ENCODE measurements at places on chromosomes 6 and 20. TPM values are rescaled to one million over a fixed set of nuclear protein-coding genes. Genes with fewer than 3 reads are reported as not detected.

PNLDC1 gene
- 0.49 TPM for total RNA-seq

ULBP3 gene
- 17.5 TPM for total RNA-seq

PLG gene
- total RNA-seq: 0.30 TPM

HLA-DMB gene
- total RNA-seq: 0.59 TPM

CTAGE9 gene
- total RNA-seq: not detected

SLC12A5 gene
- 9.6 TPM for total RNA-seq

BEND3 gene
- total RNA-seq: 24.9 TPM

DTD1 gene
- 73.4 TPM for total RNA-seq

SAMD3 gene
- total RNA-seq: 0.73 TPM

- H3K27me3 ChIP-seq: no peaks in the 10 kb centered on the region
- H3K27ac ChIP-seq: no peak overlapping the region
- no peak for DNase-seq
- H3K36me3 ChIP-seq: no peaks in the 10 kb centered on the region
- no peak overlapping the region for H3K4me3 ChIP-seq
Observed at GRCh38 chr6:74269600-74269858, 573.5 kb downstream of the CD109 start.

DNA sequence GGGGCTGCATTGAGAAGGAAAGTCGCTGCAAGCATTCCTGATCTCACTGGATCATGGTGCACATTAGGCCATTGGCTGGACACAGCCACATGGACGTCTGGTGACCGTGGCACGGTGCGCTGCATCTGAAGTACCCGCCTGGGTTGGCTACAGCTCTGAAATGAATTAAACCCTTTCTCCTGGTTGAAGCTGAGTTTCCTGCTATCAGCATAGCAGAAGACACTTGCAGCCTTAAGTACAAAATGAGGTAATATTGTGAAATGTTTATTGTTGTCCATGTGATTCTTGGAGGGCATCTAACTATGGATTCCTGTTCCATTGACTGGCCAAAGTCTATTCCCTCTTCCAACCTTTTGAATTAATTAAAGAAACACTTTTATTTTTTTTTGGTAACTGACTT is 89.8 kb upstream of the ADTRP start:
- no peaks in the 10 kb centered on the region for H3K36me3 ChIP-seq
- no peak for DNase-seq
- no peak overlapping the region for H3K4me3 ChIP-seq
- no peaks in the 10 kb centered on the region for H3K27me3 ChIP-seq
- no peaks in the 10 kb centered on the region for H3K4me1 ChIP-seq

DNA sequence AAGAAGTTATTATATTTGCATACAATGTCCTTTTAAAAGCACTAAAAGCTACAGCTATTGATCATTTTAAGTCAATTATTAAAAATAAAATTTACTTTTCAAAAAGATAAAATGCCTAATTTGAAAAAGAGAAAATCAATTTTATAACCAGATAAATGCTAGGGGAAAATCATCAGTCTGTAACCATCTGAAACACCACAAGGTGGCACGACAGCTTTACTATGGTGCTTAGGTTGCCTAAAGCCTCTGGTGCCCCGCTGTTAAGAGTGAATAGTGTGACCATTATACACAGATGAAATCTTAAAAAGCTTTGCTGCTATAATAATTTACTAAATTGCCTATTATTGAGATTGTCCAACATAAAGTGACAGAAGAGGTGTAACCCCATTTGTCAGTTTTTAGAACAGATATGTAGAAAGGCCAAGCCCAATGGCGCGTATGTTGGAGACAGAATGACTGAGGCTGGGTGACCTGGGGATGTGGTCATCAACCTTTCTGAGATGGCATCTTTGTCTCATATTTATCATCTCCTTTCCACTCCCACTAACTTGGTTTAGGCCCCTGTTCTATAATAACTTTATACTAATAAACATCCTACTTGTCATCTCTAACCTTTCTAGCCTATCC is 100.8 kb downstream of the MOXD1 start:
- no peaks in the 10 kb centered on the region for H3K27me3 ChIP-seq
- H3K27ac ChIP-seq: no peak overlapping the region
- DNase-seq: peak; percentile 23
- peaks cover 10% of the 10 kb centered on the region for H3K36me3 ChIP-seq

DNA sequence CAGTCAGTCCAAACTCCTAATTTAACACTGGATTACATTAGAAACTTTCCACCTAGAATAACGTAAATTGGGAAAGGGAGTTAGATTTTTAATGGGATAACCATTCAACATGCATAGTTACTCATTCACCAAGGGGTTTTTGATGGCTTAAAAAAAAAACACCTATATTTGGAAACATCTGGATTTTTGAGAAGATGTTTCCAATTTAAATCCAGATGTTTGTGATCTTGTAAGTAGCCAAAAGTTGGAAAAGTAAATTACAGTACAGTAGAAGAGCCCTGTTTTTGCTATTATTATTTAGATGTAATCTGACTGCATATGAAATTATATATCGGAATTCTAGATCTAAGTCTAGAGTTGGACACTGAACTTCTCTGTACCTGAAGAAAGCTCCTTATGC is 478.2 kb downstream of the CD83 start:
- no peak for DNase-seq
- no peaks in the 10 kb centered on the region for H3K36me3 ChIP-seq
- H3K27me3 ChIP-seq: no peaks in the 10 kb centered on the region
- H3K27ac ChIP-seq: no peak overlapping the region

GRCh38 chr6:7697820-7698623 is 27.9 kb upstream of the BMP6 start:
- no peaks in the 10 kb centered on the region for H3K27me3 ChIP-seq
- no peak for DNase-seq
- no peak overlapping the region for H3K27ac ChIP-seq
- no peaks in the 10 kb centered on the region for H3K36me3 ChIP-seq
- no peak overlapping the region for H3K4me3 ChIP-seq

DNA sequence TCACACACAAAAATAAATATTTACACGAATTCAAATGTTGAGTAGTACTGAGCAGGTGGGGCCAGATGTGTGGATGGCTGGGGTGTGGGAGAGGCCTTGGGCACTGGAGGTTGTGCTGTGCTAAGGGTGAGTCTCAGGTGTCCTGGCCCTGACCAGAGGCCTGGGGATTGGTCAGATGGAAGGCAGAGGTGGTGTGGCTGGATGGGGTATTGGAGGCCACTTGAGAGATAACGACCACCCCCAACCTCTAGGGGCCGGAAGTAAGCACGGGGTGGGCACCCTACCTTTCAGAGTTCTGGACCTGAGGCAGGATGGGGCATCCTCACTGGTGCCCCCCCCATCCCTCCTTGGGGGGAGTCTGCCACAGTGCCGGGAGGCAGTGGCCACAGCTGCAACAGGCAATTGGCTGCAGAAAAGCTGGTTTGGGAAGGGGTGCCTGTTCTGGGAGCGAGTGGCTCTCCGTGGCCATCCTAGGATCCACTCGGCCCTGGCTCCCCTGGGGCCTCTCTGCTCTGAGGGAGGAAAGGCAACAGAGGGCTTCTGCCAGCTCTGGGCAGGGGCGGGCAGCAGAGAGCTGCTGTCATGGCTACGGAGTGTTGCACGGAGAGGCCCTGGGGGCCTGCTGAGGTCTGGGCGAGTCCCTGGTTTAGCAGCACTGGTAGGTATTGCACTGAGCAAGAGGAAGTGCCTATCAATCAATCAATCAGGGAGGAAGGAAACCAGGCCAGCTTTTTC is 87.6 kb downstream of the ASXL1 start:
- peaks cover 28% of the 10 kb centered on the region for H3K36me3 ChIP-seq
- peak overlapping the region; percentile 29 for H3K4me3 ChIP-seq
- H3K4me1 ChIP-seq: peaks cover 26% of the 10 kb centered on the region
- DNase-seq: no peak

- H3K27me3 ChIP-seq: no peaks in the 10 kb centered on the region
- H3K36me3 ChIP-seq: no peaks in the 10 kb centered on the region
- H3K4me1 ChIP-seq: peaks cover 28% of the 10 kb centered on the region
- H3K4me3 ChIP-seq: no peak overlapping the region
- no peak for DNase-seq
Observed at GRCh38 chr6:38151580-38152500, 332.3 kb downstream of the ZFAND3 start.

- H3K4me3 ChIP-seq: no peak overlapping the region
- DNase-seq: no peak
- no peak overlapping the region for H3K27ac ChIP-seq
- H3K27me3 ChIP-seq: no peaks in the 10 kb centered on the region
- no peaks in the 10 kb centered on the region for H3K4me1 ChIP-seq
Observed at GRCh38 chr6:128158496-128158895, 257.6 kb upstream of the THEMIS start.

GRCh38 chr20:11091511-11091910 is 417.7 kb upstream of the JAG1 start:
- no peak for DNase-seq
- peaks cover 2% of the 10 kb centered on the region for H3K36me3 ChIP-seq
- H3K27ac ChIP-seq: no peak overlapping the region

DNA sequence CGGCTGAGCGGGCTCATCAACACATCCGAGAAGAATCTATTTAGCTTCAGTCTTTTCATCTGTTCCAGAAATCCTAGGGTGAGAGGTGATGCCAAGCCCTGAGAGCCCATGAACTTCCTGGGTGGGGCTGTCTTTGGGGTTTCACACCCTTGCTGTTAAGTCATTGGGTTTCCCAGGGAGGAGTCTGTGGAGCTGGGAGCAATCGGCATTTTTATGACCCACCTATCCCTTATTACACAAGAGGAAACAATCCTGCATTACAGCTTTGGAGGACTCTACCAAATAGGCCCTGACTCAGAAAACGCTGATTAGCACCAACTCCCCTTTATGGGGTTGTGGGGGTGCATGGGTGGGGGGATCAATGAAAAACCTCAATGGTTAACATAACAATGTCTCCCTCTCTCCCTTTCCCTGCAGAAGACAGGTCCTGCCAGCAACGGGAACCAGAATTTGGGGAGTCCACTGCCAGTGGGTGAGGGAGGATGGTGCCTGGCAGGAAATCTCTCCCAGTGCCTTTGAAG is 46.3 kb downstream of the EZR start:
- peaks cover 35% of the 10 kb centered on the region for H3K36me3 ChIP-seq
- no peaks in the 10 kb centered on the region for H3K27me3 ChIP-seq
- H3K4me1 ChIP-seq: peaks cover 24% of the 10 kb centered on the region
- DNase-seq: no peak

- no peak overlapping the region for H3K27ac ChIP-seq
- no peaks in the 10 kb centered on the region for H3K27me3 ChIP-seq
- H3K36me3 ChIP-seq: peaks cover 6% of the 10 kb centered on the region
- no peaks in the 10 kb centered on the region for H3K4me1 ChIP-seq
- DNase-seq: no peak
Observed at GRCh38 chr6:69785697-69786096, 11.1 kb downstream of the LMBRD1 start.

- H3K27ac ChIP-seq: peak overlapping the region; percentile 96
- no peaks in the 10 kb centered on the region for H3K27me3 ChIP-seq
- peak overlapping the region; percentile 35 for H3K4me3 ChIP-seq
- no peak for DNase-seq
- peaks cover 9% of the 10 kb centered on the region for H3K36me3 ChIP-seq
Observed at GRCh38 chr6:150767571-150768018, 97.9 kb upstream of the MTHFD1L start.

DNA sequence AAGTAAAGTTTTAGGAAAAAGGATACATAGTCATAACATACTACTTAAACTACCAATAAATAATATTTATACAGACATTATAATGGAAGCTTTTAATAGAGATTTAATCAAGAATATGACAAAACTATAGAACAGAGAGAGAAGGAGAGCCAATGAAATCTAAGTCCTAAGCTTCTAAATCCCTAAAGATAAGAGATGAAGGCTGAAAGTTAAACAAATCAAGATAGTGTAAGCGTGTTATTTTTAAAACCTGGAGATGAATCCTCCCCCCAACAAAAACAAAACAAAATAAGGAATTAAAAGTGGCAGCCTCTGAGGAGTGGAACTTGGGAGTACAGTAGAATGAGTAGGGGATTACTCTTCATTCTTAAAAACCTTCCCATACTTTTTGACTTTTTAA is 145.9 kb downstream of the TBC1D32 start:
- no peaks in the 10 kb centered on the region for H3K4me1 ChIP-seq
- H3K36me3 ChIP-seq: no peaks in the 10 kb centered on the region
- H3K4me3 ChIP-seq: no peak overlapping the region
- no peak overlapping the region for H3K27ac ChIP-seq
- no peaks in the 10 kb centered on the region for H3K27me3 ChIP-seq
- no peak for DNase-seq

DNA sequence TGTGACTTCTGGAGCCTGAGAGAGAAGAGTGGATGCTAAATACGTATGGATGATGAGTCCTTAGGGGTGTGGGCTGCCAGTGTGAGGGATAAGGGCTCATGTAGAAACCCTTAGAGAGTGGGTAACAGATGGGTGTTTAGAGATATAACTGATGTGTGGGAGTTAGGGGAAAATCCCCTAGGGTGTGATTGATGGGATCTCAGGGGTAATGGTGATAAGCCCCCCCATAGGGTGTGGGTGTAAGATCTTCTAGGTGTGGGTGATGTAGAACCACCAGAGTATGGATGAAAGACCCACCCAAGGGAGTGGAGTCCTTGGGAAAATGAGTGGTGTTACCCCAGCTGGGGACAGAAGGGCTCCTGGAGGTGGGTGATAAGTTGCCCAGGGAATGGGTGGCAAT is 26.3 kb downstream of the SLC12A5 start:
- no peak overlapping the region for H3K27ac ChIP-seq
- H3K27me3 ChIP-seq: peaks cover 90% of the 10 kb centered on the region
- peaks cover 13% of the 10 kb centered on the region for H3K4me1 ChIP-seq
- peaks cover 8% of the 10 kb centered on the region for H3K36me3 ChIP-seq

- H3K27me3 ChIP-seq: peaks cover 6% of the 10 kb centered on the region
- no peak overlapping the region for H3K27ac ChIP-seq
- no peak for DNase-seq
- no peaks in the 10 kb centered on the region for H3K4me1 ChIP-seq
- H3K4me3 ChIP-seq: no peak overlapping the region
Observed at GRCh38 chr6:25706314-25707014, 48.1 kb upstream of the SLC17A4 start.

DNA sequence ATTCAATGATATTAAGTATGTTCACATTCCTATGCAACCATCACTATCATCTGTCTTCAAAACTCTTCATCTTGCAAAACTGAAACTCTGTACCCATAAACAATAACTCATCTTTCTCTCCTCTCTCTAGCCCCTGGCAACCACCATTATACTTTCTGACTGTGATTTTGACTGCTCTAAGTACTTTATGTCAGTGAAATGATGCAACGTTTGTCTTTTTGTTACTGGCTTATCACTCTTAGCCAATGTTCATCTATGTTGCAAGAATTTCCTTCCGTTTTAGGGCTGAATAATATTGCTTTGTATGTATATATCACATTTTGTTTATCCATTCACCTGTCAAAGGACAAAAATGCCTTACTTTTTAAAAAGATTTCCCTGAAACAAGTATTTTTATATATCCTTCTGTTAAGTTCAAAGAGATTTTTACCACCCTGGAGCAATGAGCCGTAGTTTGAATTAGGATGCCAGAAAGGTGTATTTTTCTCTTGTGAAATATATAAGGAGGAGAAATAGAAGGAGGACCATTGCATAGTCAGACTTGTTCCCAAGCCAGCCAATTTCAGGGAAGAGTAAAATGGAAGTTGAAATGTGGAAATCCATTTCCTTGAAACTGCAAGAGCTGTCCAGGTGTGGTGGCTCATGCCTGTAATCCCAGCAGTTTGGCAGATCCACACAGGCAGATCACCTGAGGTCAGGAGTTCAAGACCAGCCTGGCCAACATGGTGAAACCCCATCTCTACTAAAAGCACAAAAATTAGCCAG is 4.0 kb upstream of the CGAS start:
- H3K27ac ChIP-seq: no peak overlapping the region
- H3K4me1 ChIP-seq: peaks cover 14% of the 10 kb centered on the region
- no peak for DNase-seq
- H3K4me3 ChIP-seq: no peak overlapping the region
- H3K27me3 ChIP-seq: peaks cover 5% of the 10 kb centered on the region

GRCh38 chr6:85092226-85092625 is 327.8 kb upstream of the TBX18 start:
- no peak for DNase-seq
- no peaks in the 10 kb centered on the region for H3K36me3 ChIP-seq
- H3K27me3 ChIP-seq: no peaks in the 10 kb centered on the region
- no peak overlapping the region for H3K27ac ChIP-seq
